HL-60 (cell line): ENCODE measurements at places on chromosomes 5 and 9.

GRCh38 chr9:71120501-71121247, 747 bp downstream of the TRPM3 start:
- DNase-seq = no peak

DNA sequence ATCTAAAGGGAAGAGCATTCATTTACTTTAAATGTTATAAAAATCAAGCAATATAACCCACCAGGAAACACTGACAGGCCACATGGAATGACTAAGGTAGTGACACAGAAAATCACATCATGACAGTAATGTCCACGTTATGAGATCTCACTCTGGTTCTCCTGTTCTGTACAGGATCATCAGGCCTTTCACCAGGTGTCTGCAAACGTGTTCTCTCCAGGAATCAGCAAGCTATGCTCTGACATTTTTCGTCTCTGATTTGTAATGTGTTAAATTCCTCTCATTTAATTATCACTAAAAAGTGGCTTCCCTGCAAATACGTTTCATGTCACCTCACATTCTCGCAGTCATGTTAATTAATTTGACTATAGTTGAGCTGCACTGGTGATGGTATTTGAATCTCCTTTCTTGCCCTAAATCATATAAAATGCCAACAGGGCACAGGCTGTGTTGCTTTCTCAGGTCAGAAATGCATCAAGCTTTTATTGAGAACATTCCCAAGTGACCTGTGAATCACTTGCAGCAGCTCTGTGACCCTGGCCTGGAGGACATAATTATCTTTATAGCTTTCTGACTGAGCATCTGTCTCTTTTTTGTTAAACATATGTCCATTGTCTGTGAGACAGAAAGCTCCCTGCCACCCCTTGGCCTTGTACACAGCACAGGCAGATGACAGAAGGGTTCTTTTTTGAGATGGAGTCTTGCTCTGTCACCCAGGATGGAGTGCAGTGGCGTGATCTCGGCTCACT, 196.2 kb downstream of the DIRAS2 start:
- DNase-seq = no peak

GRCh38 chr5:77774981-77775789, 954 bp downstream of the TBCA start:
- peak; percentile 13 for DNase-seq

GRCh38 chr9:107483666-107484065, 5.9 kb downstream of the KLF4 start:
- DNase-seq = no peak

GRCh38 chr5:9207817-9208418, 338.0 kb downstream of the SEMA5A start:
- peak; percentile 15 for DNase-seq
